Urothelium cell line (cell line): ENCODE measurements at places on chromosomes 11 and 22.

DNA sequence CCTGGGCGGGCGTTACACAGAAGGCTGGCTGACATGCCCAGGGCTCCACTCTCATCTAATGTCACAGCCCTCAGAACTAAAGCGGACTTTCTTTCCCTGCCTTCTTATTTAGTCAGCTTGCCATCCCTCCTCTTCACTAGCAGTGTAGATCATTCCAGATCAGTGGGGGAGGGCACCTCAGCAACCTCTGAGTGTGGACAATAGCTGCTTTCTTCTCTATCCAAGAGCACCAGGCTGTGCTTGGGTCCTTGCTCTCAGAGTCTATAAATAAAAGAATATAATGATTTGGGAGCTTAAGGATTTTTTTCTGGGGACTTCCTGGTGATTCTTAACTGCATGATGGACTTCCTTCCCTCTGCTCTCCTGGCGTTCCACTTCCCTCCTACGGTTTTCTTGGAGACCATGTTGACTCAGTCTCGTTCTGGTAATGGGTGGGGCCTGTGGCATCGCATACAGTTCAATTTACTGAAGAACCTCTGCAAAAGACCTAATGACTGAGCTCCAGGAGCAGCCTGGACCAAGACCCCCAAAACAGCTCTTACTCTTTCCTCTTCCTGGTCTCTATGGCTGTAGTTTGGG lies 2.9 kb upstream of the HMBS start:
- no peak for DNase-seq

DNA sequence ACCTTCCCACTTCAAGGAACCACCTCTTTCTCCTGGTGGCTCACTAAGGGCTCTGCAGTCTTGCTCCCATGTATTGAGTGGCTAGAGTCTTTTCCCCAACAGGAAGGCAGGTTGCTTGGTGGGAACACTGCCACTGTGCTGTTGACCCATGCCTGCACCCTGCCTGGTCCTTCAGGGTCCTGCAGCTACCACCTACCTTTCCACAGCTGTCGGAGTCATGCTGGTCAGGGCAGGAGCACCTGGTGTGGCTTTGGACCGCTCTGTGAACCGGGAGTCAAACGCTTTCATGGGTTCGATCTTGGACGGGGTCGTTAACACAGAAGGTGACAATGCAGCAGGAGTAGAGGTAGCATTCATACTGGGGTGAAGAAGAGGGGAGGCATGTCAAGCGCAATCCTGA lies 56.1 kb downstream of the HIRA start:
- no peak for DNase-seq

DNA sequence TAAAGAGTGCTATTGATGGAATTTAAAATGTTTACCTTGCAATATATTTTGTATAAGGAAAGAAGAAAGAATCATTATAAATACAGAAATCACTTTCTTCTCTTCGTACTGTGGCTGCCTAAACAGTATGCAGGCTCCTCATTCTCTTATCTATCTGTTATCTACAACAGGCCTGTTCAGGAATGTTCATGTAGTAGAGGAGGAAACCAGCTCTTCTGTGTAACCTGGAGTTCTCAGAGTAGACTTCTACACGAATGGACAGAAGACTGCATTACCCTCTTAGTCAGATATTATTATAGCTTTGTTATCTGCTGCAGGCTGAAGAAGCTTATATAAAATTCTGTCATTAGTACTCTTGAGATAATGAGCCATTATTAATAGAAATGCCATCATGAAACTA lies 1225.9 kb upstream of the CNTN5 start:
- no peak for DNase-seq

DNA sequence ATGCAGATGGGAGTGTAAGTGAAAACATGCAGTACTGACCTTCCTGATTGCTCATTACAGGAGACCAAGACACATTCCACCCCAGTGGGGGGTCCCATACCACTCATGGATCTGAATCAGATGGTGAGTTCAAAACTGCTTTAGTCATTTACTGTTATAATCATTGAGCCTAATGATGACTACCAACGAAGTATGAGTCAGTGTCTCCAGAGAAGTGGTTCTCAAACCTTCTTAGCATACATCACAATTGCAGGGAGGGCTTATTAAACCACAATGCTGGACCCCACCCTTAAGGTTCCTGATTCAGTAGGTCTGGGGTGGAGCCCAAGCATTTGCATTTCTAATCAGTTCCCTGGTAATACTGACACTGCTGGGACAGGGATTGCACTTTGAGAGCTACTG lies 75.8 kb downstream of the CD44 start:
- no peak for DNase-seq

DNA sequence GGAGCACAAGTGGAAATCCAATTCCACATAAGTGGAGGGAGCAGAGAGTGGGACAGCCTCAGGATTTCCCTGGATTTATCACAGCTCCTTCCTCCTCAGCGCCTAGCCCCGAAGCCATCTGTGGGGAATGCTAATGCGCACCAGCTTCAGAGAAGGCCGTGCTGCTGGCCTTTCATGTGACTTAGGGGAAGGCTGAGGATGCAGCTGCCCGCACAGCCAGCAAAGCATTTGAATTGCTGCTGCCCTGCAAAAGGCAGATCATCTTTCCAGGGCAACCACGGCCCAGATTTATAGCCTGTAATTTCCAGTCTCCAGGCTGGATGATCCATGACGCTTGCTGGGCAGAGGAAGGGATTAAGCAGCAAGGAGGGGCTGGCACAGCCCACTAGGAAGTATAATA lies 29.9 kb downstream of the SYN3 start:
- DNase-seq, result no peak

DNA sequence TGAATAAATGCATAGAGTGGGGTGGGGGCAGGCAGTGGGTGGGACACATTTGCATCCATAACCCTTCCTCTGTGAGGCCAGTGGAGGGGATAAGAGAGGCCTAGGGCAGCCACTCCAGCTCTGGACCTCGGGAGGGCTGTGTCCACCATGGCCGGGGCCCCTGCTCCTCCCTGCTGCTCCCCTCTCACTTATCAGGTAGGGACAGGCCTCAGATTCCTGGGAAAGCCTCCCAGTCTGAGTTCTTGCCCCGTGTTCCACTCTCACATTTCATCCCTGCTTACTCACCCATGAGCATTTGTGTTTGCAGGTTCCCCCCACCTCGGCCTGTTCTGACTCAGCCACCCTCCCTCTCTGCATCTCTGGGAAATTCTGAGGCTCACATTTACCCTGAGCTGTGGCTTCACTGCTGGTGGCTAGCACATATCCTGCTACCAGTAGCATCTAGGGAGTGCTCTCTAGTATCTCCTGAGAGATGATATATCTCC lies 128.7 kb upstream of the TOP3B start:
- peak; percentile 92 for DNase-seq

DNA sequence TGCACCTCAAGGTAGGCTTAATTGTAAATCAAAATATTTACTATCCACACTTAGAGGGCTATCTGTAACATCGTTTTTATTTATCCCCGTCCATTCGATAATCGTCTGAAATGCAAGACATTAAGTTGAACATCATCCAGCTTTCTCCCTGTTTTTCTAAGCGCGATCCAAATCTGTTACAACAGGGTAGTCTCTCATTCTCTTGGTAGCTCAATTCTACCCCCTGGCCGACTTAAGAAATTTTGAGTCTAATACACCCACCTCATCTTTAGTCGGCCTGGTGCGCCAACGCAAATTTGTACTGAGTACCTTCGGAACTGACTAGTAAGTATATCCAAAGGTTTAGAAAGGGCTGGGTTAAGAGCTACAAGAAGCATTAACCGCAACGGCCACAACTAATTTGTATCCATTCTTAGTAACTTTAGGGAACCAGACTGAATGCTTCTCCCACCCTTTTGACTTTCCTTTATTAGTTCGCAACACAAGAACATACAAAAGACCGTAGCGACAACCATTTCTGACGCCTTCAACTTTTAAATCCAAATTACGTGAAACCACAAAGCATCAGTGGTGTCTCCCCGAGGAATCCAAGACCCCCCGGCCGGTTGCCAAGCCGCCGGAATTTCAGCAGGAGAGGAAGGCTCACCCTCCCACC lies 1.0 kb upstream of the ZNF143 start:
- DNase-seq, result peak; percentile 7

DNA sequence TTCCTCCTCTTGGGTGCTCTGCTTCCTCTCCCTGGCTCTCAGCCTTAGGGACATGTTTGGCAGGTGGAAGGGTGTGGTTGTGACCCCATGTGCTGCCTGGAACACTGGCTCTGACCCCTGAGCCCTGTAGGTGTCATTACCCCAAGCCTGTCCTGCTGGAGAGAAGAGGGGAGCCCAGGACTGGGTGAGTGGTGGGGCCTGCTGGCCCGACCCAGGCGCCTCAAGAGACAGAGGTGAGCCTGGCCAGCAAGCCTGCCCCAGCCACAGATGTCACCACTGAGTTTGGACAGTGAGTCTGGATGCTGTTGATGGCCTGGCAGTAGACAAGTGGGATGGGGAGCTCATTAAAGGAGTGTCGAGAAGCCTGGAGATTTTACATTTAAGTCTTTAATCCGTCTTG lies 1112.2 kb downstream of the BRD1 start:
- DNase-seq, result no peak

DNA sequence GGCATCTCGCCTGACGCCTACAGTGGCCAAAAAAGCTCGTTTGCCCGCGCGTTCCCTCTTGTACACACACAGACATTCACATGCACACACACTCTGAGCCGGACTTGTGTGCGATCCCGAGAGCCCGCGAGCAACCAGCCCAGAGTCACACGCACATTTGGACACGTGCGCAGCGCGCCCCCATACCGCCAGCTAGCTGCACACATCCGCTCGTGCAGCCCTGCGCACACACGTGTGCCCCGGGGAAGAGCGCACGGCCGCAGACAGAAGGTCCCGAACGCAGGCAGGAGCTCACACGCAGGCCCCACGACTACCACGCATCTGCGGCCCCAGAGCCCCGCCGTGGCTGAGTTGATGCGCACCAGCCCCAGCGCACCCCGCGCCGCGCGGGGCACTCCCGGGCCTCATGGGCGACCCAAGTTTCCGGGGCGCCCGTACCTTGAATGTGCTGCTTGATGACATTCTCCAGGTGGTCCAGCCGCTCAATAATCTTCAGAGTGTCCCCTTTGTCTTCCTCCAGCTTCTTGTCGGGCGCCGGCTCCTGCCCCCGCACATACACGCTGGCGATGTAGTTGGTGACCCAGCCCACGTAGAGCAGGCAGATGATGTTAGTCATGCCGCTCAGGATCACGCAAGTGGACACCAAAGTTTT lies 758 bp downstream of the GALNT18 start:
- DNase-seq, result peak; percentile 27

DNA sequence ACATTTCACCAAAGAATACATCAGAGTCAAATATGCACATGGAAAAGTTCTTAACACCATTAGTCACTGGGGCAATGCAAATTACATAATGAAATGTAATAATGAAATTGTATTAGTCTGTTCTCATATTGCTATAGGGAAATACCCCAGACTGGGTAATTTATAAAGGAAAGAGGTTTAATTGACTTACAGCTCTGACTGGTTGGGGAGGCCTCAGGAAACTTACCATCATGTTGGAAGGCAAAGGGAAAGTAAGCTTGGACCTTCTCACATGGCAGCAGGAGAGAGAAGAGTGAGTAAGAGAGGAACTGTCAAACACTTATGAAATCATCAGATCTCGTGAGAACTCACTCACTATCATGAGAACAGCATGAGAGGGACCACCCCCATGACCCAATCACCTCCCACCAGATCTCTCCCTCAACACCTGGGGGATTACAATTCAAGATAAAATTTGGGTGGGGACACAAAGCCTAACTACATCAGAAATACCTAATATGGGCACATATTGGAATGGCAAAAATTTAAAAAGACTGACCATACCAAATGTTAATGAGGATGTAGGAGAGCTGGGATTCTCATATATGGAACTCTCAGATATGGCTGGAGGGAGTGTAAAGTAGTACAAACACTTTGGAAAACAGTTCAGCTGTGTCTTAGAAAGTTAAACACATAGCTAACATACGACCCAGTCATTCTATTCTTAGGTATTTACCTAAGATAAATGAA lies 65.1 kb upstream of the CD44 start:
- DNase-seq, result no peak

DNA sequence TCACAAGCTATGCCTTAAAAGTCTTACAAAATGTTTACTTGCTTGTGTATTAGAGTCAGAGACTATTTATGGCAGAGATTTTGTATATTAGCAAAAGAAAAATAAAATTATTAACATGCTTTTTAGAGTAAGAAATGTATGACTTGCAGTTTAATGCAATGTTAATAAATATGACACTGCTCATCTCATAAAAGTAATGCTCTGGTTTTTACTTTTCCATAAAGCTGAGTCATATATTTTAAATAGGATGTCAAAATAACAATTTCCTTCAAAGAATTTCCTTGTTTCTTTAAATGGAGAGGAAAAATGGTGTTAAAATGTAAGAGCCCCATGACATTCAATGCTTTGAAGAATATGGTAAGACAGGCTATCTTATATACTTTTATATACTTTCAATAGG lies 16.3 kb upstream of the RDX start:
- no peak for DNase-seq
